ENCODE measurements at places on chromosomes 5 and 9.

GRCh38 chr9:129402371-129402739, 218.5 kb downstream of the C9orf50 start:
- DNase-seq, result no peak

DNA sequence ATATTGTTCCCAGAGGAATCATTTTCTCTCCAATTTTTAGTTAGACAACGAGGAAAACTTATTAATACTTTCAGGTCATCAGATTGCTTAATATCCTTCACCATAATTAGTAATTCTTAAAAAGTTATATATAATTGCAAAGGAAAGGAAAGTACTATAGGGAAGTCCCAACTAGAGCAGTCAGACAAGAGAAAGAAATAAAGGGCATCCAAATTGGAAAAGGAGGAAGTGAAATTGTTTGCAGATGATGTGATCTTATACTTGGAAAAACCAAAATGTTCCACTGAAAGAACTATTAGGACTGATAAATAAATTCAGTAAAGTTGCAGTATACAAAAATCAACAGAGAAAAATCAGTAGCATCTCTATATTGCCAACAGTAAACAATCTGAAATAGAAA, 223.5 kb upstream of the MEF2C start:
- DNase-seq, result no peak

DNA sequence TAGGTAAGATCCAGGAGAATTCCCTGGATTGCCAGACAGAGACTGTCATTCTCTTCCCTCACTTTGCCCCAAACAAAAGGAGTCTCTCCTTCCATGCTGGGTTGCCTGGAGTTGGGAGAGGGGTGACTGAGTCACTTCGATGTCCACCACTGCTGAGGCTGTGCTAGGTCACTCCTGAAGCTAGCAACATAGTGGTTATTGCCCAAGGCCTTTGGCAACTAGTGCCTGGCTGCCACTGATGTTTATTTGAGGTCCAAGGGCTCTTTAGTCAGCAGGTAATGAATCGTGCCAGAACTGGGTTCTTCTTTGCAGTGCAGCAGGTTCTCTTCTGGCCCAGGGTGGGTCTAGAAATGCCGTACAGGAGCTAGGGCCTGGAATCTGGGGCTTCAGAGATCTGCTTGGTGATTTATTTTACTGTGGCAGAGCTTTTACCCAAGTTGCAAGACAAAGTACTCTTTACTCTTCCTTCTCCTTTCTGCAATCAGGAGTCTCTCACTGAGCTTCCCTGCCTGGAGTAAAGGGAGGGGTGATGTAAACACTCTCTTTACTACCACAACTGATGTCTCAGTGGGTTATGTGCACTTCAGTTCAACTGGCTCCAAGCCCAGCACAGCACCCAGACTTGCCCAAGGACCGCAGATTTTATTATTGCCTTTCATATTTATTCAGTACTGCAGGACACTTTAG, 155.7 kb upstream of the SH3GL2 start:
- no peak for DNase-seq

DNA sequence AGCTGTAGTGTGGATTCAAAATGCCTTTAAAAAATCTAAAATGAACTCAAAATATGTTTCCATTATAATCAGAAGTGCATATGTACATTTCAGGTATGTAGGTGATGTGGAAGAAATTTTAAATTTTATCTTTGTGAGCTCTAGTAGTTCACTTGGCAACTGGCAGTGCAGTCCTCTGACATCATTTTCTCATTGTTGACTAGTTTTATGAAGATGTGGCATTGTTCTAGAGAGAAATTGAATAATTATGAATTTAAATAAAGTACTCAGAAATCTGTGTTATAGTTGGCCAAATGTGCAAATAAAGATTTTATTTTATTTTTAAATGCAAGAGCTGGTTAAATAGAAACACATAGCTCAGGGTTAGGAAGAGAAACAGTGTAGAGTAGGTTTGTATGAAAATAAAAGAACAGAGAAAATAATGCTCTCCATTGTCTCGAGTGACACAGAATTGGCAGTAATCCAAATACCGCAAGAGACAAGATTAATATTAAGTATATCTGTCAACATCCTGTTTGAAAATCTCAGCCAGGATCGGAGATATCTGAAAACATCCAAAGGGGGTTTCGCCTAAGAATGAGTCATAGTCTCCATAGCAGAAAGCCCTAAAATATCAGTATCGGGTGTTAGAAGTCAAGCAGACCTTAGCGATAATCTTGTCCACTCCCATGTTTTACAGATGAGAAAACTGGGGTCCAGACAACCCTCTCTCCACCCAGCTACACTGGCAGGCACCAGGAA, 189.4 kb downstream of the CCDC192 start:
- no peak for DNase-seq

DNA sequence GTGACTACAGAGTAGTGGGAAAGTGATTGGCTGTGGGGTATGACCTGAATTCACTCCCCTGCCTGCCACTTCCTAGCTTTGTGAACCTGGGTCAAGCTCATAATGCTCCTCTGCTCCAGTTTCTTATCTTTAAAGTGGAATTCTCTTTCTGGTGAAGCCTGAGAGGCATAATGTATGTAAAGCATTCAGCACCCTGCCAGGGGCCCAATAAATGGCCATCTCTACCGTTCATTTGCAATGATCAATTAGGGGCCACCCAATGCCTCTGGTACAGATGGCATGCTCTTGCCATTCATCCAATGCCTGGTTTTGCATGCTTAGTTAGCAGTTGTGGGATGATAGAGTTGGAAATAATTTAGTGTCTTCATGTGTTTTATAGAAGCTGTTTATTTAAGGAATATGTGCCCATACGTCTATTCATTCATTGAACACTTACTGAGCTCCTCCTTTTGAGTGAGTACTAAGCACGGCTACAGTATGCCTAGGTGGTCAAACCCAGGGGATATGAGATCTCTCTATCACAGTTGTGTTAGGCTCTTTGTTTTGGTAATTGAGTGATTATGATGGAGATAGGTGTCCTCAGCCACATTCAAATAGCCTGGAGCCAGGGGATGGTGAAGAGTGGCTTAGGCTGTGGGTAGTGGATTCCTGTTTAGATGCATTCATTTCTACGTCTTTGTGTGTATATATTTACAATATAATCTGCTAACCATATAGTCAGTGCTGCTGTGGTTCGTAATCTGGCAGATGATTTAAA, 15.3 kb downstream of the ZNF462 start:
- no peak for DNase-seq

DNA sequence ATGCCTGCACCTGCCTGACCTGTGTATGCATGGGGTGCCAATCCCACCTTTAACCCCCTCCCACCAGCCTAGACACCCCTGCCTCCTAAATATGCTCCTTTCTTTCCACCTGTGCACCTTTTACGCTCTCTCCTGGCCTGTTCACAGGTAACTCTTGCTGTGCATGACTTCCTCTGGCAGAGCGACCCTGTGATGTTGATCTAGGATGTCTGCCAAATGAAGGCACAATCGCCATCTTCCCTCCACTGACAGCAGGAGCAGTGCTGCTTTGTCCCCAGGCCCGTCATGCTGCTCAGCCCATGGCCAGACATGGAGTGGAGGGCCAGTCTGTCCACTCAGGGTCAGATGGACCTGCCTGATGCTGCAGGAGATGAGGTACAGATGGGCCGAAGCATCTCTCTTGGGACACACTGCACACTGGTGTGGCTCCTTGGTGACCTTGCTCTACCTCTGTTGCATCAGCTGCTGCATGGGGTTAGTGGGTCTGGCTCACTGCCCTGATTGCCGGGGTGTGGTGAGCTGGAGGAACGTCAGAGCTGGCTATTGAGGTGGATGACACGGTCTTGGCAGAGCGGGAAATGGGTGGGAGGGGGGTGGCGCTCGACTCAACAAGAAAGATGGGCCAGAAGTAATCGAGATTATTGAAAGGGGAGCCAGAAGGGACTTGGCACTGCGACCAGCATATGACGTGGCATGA, 101.7 kb upstream of the PITX1 start:
- DNase-seq, result peak; percentile 72

DNA sequence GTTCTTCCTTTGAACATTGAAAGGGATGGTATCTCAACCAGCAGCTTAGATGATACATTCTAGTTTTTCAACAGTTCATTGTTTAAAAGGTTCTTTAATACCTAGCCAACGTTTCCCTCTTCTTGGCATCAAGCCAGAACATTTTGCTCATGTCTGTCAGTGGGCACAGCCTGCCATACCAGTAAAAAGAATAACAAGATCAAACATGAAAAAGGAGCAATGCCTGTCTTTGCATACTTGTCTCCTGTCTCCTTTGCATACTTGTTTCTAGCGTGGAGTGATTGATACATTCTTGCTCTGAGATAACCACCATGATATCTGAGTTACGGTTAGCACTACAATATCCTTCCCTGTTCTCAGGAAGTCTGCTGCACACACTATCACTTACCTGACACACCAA, 248.6 kb upstream of the DAPK1 start:
- DNase-seq, result no peak

DNA sequence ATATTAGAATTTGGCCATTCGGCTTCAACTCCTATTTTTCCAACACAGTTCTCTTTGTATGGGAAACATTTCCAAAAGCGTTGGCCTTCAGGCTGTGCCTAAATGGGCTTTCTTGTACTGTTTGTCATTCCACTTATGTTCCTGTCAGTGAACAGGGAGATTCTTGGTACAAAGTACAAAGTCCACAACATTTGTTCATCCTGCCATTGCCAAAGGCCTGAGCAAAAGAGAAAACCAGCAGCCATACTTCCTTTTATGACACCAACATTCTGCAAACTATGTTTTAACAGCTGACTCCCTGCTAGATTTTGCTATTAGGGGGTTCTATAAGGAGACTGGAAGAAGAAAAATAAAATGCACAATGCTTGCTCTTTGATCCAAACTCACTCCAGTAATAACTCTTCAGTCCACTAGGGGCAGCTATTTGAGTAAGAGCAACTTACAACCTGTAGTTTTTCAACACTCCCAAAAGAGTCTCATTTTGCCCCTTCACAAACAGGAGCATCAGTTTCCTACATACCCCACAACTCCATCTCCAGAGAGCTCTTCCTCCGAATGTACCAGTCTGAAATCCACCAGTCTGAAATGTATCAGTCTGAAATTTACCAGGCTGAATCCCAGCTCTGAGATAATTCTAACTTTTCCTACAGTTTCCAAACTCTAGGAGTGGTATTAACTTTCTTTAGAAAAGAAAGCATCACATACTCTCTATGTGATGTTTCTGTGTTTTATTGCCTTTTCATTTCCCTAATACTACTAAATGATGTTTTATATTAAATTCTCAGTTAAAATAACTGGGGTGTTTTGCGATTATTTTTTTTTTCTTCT, 693.8 kb downstream of the DNAH5 start:
- peak; percentile 26 for DNase-seq

- DNase-seq, result peak; percentile 17
Observed at GRCh38 chr5:7869474-7870136, 657 bp downstream of the MTRR start.

DNA sequence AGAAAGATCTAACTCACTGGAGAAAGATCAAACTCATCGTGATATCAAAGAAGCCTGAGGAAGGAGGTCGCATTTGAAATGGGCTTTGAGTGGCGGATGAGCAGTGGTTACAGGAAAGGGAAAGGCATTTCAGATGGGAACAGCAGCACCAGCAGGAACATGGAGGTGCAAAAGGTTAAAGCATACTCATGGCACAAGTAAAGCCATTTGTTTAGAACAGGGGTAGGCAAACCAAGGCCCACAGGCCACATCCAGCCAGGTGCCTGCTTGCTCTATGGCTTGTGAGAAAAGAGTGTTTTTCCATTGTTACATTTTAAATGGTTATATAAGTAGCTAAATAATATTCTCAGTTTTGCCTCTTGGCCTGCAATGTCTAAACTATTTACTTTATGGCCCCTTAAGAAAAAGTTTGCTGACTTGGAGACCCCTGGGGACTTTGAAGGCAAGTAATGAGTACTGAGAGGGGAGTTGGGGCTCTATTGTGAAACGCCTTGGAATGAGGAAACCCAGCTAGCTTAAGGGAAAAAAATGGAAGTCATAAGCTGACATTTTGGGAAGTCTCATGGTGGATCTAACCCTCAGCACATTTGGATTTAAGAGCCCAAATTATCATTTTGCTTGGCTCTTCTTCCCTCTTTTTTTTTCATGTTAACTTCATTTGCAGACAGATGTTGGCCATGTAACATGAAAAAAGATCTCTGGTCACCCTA, 211.1 kb downstream of the NR3C1 start:
- no peak for DNase-seq

DNA sequence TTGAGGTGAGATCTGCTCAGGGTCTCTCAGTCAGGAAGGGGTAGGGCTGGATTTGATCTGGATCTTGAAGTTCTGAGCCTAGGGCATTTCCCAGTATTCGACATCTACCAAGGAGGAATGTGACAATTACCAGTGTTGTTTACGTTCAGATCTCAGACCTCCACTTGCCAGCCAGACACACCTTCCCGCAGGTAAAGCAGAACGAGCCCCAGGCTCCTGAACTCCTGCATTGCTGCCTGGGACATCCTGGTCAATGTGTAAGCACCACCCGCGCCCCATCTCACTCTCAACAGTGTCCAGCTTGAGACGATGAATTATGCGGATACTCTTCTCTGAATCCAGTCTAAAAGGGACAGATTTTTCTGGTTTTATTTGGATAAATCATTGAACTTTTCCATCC, 56.7 kb upstream of the PTCH1 start:
- no peak for DNase-seq

- no peak for DNase-seq
Observed at GRCh38 chr5:149487672-149488071, 63.6 kb downstream of the CSNK1A1 start.

DNA sequence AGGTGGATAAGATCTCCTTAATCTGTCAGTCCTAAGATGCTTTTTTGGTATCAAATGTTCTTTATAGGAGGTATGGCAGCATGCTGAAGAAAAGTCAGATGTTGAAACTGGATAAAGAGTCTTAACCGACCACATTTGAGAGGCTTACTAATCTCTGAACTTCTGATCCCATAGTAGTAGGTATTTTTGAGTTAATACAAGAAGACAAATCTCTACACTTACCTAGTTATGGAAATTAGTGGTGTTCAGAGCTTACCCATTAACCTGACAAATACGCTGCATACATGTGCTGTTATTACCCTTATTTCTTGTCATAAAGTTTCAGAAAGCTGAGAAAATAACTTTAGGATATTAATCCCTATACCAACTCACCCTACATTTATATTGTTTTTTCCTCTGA, 83.0 kb downstream of the ISL1 start:
- DNase-seq, result no peak

GRCh38 chr5:180803181-180804128, 849 bp upstream of the MGAT1 start:
- no peak for DNase-seq

DNA sequence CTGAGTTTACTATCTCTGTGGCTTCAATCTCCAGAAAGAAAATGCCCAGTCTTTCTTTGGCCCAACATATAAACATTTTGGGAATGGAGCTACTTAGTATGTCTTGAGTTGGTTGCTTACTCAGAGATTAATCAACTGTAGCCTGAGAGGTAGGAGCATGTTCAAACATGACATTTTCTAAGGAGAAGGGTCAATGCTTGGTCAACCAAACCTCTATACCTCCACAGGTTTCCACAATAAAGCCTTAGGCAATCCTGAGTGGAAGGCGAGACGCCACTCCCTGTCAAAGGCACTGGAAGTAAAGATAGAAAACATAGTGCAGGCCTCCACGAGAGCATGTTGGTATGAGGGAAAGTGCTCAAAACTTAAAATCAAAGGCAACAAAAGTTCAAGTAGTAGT, 411.4 kb downstream of the KCTD16 start:
- DNase-seq, result no peak
